ENCODE measurements at places on chromosomes 2 and 18.

DNA sequence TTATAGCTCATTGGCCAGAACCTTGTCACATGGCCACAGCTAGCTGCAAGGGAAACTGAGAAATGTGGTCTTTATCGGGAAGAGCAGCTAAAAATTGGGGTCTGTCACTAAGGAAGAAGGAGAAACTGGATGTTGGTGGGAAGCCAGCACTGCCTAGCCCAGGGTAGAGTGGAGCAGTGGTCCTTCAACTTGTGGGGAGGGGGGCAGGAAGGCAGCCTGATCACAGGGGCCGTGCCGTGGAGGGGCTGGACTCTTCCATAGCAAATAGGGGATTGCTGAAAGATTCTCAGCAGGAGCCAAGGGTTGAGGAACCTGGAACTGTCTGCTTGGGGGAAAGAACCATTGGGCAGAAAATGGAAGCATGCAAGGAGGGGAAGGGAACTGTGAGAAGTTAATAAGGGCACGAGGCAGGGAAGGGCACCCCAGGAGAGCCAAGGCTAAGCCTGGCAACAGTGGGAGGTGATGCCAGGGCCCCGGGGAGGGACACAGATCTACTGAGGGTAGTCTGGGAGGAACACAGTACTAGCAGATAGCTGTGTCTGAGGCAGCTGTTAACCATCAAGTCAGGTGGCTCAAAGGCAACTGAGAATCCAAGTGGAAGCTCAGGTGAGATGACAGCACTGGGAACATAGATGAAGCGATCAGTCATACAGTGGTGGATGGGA is 5.9 kb upstream of the NEURL3 start:
- no peak for DNase-seq

DNA sequence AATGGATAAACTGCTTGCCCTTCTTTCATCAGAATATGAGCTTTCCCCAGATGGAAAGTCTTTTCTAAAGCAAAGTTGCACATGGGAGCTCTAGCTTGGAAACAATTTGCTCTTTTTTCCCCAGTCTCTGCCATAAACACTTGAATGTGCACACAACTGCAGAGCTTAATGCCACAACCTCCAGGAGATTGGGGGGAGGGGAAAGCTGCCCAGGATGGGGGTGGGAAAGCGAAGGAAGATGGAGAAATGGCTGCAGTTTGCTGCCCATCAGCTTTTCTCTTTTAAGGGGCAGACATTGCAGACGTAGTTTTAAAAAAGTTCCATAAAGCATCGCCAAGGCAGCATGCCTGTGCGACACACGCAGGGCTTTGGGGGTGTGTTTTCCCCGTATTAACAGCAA is 1.5 kb downstream of the ACKR3 start:
- DNase-seq = no peak

DNA sequence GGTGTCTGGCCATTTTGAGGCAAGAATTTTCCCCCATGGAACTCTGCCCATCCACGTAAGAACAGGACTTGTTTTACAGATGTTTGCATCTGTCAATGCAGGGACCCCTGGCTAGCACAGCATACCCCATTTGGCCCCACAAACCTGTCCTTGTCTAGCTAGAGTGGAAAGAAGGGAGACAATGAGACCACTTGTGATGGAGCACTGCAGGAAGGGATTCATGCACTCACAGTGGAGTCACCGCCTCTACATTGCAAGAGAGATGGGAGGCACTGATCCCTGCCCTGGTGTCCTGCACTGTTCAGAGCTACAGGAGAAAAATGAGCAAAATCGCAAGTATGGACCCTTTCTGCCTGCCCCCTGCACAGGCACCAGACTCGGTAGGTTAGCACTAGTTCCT is 32.5 kb downstream of the NPAS2 start:
- DNase-seq = no peak

- peak; percentile 21 for DNase-seq
Measured at GRCh38 chr2:240593703-240594451, 7.3 kb downstream of the CAPN10 start.

DNA sequence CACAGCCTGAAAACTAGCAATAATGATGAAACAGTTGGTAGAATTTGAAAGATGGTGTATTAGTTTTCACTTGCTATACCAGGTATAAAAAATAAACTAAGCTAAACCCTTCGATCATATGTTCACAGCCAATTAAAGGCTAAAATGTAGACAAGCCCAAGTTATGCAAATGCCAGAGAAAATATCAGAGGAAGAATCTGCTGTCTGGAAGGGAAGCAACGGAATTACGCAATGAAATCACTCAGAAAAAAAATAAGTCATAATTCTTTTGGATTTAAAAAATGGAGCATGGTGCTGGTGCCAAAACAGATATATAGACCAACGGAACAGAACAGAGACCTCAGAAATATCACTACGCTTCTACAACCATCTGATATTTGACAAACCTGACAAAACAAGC is 108.3 kb downstream of the ARL4C start:
- DNase-seq = no peak

Data from mucosa of descending colon (tissue), 3 donors.